MM.1S (cell line): ENCODE measurements at places on chromosomes 6 and 20.

DNA sequence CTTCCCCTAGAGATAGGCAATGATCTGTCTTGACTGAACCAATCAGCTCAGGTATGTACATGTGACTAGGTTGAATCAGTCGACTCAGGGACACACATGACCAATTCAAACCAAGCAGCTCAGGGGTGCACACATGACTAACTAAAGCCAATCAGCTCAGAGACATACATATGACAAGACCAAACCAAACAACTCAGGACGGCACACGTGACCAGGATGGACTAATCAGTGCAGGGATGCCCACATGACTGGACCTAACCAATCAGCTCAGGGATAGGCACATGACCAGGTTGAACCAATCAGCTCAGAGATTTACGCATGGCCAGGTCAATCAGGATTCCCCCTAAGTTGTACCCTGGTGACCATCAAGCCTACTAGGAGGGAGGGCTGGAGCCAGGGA lies 310.3 kb downstream of the CDH26 start:
- no peak for DNase-seq

DNA sequence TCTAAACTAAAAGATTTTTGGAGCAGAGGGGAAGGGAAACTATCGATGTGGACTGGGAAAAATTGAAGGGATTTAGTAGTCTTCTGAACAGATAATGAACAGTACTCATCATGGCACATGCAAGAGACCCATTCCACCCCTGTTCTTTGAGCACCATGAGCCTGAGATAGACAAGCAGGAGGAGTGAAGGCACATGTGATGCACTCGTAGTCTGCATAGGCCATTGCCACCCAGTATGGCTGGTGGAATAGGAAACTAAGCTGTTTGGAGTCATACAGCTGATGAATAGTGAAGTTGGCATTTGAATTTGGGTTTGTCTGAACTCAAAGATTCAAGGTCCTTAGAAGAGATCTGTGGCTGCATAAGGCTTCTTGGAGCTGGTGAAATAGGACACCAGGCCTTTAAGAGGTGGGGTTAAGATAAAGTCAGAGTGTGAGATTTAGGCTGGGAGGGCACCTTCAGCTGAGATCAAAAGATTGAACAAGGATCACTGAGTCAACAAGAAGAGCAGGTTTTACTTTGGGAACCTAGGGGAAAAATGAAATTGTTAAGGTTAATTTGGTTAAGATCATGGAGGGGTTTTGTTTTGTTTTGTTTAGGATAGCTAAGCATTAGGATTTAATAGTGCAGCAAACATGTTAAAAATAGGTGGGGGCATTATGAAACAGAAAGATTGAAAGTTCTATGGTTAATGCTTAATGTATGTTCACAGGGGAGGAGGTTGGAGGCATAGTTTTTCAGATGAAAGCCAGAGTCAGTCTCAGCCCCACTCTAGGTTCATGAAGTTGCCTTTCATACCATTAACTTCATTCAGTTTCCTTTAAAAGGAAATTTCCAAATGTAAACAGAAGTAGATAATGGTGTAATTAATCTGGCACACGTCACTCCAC lies 148.8 kb downstream of the ARID1B start:
- peak; percentile 19 for DNase-seq

GRCh38 chr6:16306334-16306733 lies 67.9 kb downstream of the GMPR start:
- no peak for DNase-seq

DNA sequence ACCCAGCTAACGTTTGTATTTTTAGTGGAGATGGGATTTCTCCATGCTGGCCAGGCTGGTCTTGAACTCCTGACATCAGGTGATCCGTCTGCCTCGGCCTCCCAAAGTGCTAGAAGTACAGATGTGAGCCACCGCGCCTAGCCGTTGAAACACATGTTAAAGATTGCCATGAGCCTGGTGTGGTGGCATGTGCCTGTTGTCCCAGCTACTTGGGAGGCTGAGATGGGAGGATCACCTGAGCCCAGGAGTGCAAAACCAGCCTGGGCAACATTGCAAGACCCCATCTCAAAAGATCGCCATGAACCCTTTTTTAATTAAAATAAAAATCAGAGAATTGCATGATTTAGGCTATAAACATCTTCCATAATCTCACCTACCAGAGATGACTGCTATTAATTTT lies 2.7 kb downstream of the EFCAB8 start:
- DNase-seq = no peak

DNA sequence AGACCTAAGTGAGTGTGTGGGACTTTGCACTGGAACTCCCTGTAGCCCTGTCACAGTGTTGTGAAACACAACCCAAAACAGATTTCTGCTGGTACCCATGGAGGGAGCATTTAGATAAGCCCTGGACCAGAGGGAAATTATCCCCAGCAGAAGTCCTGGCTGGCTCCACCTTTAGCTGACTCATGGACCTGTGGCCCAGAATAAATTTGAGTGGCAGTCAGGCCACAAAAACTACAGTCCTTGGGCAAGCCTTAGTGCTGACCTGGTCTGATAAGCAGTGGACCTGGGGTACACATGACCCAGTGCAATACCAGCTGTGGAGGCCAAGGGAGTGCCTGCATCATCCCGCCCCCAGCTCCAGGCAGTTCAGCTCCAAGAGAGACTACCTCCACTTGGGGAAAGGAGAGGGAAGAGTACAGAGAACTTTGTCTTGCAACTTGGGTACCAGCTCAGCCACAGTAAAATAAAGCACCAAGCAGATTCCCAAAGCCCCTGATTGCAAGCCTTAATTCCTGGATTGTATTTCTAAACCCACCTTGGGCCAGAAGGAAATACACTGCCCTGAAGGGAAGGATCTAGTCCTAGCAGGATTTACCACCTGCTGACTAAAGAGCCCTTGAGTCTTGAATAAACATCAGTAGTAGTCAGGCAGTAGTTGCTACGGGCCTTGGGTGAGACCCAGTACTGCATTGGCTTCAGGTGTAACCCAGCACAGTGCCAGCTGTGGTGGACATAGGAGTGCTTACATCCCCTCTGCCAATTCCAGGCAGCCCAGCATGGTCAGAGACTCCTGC lies 140.4 kb upstream of the COL21A1 start:
- DNase-seq = no peak

- DNase-seq = no peak
Measured at GRCh38 chr6:167906899-167907298, 80.2 kb downstream of the AFDN start.

DNA sequence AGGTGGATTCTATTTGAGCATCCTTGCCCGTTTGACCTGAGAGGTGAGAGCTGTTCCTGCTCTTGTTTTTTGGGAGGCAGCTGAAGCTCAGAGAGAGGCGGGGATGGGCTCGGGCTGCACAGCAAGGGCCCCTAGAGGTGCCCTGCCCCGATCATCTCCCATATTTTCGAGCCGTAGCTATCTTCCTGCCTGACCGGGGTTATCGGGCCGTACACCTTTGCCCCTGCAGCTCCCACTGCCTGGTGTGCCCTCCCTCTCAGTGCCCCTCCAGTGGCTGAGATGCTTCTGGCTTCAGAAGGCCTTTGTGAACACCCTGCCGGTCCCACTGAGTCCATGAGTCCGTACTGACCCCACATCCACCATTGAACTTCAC lies 6.7 kb downstream of the SRC start:
- no peak for DNase-seq

GRCh38 chr6:152161501-152161900 lies 354.0 kb downstream of the ESR1 start:
- no peak for DNase-seq

- DNase-seq = no peak
Measured at GRCh38 chr6:137734005-137734874, 132.8 kb upstream of the TNFAIP3 start.

- DNase-seq = no peak
Measured at GRCh38 chr6:154111025-154111424, 72.0 kb downstream of the OPRM1 start.

DNA sequence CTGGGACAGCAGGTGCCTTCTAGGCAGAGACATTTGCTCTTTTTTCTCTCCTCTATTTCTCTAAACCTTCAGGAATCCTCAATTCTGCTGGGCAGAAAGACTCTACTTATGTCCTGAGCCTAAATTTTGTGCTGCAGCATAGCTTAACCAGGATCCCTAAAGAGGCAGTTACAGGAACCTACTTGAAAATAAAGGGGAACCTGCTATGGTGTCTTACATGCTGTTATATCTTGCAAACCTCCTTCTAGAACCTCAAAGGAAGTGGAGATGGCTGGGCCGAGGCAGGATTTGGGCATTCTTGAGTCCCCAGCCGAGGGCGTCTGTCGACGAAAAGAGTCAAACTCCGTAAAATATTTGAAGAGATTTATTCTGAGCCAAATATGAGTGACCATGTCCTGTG lies 17.1 kb upstream of the GMNN start:
- no peak for DNase-seq

DNA sequence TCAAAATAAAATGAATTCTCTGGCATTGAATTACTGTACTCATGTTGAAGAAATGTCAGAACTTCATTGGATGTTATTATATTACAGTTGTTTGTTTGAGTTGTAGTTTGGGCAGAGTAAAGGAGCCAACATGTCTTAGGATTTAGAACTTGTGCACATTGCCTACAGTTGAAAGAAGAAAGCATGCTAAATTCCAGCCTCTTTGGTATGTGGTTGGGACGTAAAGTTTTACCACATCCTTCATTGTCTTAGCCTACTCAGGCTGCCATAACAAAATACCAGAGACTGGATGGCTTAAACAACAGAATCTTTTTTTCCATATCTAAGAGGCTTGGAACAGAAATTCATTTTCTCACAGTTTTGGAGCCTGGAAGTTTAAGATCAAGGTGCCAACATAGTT lies 42.4 kb downstream of the HFE start:
- DNase-seq = no peak

GRCh38 chr20:1945134-1945618 lies 48.7 kb downstream of the PDYN start:
- DNase-seq = no peak

DNA sequence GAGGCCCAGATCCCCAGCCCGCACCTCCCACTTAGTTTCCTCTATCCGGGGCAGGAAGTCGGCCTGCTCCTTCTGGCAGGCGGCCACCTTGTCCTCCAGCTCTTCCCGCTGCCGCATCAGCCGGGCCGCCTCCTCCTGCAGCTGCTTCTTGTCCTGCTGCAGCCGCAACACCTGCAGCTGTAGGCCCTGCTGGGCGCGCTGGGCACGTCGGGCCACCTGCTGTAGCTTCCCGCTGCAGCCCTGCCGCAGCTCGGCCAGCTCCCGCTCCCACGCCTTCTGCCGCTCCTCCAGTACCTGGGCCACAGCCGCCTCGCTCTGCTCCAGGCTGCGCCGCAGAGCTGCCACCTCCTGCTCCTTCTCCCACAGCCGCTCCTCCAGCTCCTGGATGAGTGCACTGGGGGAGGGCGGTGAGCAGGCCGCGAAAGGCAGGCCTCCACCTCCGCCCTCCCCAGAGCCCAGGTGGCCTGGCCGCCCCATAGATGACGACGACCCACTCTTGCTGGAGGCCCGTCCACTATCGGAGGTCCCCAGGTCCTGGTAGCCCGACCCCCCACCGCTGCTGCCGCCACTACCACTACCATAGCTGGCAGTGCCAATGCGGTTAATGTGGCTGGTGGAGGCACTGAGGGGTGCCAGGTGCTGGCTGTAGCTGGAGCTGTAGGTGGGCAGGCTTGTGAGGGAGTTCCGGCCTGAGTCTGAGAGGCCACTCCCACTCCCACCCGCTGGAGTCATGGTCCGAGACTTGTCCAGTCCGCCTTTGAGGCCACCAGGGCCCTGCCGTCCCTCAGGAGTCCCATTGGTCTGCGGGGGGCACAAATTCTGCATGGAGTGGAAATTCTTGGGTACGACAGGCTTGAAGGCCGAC lies 6.0 kb upstream of the FASTKD5 start:
- no peak for DNase-seq

DNA sequence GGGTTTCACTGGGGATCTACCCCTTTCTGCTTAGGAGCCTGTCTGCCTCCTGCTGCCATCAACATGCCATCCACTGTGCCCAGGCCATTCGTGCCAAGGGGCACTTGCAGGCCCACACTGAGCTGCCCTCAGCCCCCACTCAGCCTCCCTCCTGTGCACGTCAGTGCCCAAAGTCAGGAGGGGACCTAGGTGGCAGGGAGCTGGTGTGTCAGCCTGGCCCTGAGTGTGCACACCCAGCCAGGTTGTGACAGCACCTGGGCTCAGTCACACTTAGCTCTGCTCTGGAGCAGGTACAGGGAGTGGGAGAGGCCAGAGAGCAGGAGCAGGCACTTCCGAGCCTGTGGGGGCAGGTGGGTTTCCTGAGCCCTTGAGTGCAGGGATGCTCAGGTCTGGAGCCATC lies 63.6 kb upstream of the SYNCRIP start:
- DNase-seq = no peak

DNA sequence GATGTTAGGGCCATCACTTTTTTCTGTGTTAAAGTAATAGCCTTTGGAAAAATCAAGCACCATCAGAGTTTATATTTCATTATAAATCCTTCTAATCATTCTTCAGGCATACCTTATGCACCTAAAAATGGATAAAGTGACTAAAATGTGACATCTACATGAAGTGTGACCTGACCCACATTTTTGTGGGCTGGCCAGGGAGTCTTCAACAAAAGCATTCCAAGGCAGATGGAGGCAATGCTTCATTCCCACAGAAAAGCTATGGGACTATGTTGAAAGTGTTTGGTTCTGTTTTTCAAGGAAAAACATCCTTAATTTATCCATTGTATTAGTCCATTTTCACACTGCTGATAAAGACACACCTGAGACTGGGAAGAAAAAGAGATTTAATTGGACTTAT lies 58.8 kb upstream of the LTV1 start:
- DNase-seq = no peak

DNA sequence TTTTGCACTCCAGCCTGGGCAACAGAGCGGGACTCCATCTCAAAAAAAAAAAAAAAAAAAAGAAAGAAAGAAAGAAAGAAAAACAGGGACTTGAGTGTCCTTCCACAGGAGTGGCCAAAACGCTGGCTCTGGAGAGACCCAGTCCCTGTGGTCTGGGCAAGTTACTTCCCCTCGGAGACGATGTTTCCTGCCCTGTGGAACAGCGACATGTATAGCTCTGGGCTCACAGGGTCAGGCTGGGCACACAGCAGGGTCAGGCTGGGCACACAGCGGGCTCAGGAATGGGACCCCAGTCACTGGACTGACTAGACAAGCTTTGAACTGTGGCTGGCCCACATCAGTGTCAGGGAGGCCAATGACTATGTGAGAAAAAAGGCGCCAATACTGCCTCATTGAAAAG lies 110.7 kb downstream of the ASXL1 start:
- DNase-seq = no peak

- no peak for DNase-seq
Measured at GRCh38 chr6:1665214-1665613, 55.5 kb downstream of the FOXC1 start.

DNA sequence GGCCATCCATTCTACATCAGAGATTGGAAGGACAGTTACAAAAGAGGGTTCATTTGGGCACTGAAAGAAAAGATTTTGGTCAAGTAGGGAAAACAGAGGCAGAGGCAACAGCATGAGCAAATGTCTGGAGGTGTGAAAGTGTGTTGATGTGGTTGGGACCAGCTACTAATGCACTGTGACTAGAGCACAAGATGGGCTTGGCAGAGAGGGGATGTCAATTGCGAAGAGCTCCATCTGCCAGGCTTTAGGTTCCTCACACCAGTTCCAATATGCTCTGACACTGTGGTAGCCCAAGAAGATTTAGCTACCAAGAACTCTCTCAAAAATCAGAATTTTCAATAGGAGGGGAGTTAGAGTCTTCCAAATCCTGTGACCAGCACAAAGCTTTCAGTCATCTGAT lies 42.1 kb downstream of the TRAF3IP2 start:
- no peak for DNase-seq
